Astrocyte (in vitro differentiated cells and primary cell): ENCODE measurements at places on chromosomes 16 and 17.

- DNase-seq: peak; percentile 47
Observed at GRCh38 chr17:74961657-74962350, 10.8 kb downstream of the HID1 start.

- peak; percentile 40 for DNase-seq
Observed at GRCh38 chr17:56125830-56126819, 27.1 kb upstream of the ANKFN1 start.

- DNase-seq: peak; percentile 74
Observed at GRCh38 chr16:85781695-85782370, 17.5 kb downstream of the EMC8 start.

DNA sequence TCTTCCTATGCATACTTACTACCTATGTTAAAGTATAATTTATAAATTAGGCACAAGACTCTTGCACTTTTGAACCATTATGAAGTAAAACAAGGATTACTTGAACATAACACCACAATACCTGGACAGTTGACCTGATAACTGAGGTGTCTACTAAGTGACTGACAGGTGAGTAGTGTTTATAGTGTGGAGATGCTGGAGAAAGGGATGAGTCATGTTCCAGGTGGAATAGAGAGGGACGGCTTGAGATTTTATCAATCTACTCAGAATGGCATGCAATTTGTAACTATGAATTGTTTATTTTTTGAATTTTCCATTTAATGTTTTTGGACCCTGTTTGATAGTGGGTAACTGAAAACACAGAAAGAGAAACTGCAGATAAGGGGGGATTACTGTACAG, 287.6 kb downstream of the MAP2K6 start:
- DNase-seq: no peak

DNA sequence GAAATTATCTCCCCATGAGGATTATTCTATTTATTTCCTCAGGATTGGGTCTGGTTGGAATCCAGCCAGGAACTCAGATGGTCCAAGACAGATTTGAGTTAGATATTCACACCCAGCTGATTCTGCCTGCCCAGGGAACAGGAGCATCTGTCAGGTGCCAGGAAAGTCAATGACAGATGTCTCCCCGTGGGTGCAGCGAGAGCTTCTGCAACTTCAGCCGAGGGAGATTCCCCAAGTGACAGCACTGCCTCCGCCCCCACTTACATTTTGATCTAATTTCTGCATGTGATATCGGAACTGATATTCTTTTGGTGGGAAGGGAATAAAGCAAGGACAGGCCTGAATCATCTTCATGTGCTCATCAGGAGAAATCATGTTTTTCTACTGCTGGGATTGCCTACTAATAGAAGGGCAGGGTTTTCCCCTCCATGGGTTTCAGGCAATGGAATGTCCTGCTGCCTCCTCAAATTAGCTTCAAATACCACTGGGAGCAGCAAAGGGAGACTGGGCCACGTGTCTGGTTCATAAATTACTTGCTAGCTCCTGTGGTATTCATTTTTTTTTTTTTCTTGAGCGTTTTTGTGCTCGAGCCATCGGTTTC, 15.7 kb upstream of the DHX8 start:
- DNase-seq: peak; percentile 93

- DNase-seq: no peak
Observed at GRCh38 chr17:31513731-31514427, 122.4 kb downstream of the RAB11FIP4 start.

GRCh38 chr17:36459601-36460000, 26.9 kb upstream of the ZNHIT3 start:
- no peak for DNase-seq

GRCh38 chr17:17725752-17726457, 44.6 kb downstream of the RAI1 start:
- no peak for DNase-seq
